ENCODE measurements at places on chromosomes 6 and 20. TPM values are rescaled to one million over a fixed set of nuclear protein-coding genes. Genes with fewer than 3 reads are reported as not detected.
A peak's percentile ranks its signal among the peaks of the same experiment; 100 is the strongest.

CYP39A1 gene
- 6.2 TPM for total RNA-seq

DNA sequence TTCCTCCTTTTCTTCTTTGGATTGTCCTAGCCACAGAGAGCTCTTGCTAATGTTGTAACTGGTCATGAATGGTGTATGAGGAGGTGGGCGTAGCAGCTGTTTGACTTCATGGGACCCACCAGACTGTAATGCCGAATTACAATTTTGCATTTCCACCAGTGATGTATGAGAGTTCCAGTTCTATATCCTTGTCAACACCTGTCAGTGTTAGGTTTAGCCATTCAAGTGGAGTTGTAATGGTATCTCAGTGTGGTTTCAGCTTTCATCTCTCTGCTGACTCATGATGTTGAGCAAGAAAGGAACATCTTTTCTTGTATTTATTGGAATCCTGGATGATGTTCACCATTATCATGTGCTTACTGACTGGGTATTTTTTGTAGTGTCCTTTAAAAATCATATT lies 5.1 kb downstream of the IGF2R start:
- DNase-seq: peak; percentile 74

- no peak for DNase-seq
These were observed 12.3 kb upstream of the BLCAP start for GRCh38 chr20:37540001-37540400.

DNA sequence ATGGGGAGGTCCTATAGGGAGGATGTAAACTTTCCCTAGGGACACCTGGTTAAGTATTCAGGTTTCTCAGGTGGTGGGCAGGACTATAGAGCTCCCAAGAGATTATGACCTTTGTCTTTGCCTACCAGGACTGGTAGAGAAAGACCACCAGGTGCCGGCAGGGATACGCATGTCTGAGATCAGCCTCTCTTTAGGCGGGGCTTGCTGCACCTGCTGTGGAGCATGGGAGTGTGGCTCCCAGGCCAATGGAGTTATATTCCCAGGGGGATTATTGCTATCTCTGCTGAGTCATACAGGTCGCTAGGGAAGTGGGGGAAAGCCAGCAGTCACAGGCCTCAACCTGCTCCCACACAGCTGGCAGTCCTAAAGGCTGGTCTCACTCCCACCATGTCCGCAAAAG lies 280.5 kb upstream of the MMS22L start:
- DNase-seq: no peak

DNA sequence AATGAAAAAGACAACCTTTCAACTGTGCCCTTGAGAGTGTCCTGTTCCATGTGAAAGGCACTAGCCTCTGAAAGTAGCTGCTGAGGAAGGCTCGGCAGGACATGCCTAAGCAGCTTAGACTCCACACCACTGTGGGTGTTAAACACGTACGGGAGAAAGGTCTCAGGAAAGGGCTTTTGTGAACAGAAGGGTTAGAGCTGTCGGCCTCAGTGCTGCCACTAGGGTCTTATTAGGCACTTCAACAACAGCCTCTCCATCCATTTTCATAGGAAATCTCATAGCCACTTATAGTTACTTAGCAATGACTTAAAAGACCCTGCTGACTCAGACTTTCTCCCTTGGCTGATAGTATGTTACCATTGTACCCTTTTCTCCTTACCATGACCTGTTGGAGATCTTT lies 662.8 kb downstream of the TBC1D32 start:
- DNase-seq: no peak

DNA sequence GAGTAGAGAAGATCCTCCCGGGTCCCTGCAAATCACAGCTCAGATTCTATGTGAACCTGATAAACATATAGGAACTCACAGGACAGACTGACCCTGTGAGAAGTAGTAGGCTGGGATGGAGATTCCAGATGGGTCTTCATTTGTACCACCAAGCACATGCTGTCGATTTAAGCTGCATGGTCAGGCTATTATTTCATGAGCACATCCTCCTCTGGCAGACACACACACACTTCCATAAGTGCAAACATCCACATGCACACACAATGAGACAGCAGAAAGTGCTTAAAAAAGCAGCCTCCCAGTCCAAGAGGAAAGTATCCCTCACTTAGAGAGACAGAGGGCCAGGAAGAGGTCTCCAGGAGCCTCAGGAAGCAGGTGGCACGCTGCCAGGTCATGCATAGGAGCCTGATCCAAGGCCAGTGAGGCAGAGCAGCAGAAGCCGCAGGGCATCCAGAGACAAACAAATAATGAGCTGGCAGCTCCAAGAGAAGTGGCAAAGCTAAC lies 131.8 kb downstream of the UNC5CL start:
- peak; percentile 99 for DNase-seq

GRCh38 chr20:63500902-63501817 lies 2.3 kb upstream of the EEF1A2 start:
- DNase-seq: no peak

DNA sequence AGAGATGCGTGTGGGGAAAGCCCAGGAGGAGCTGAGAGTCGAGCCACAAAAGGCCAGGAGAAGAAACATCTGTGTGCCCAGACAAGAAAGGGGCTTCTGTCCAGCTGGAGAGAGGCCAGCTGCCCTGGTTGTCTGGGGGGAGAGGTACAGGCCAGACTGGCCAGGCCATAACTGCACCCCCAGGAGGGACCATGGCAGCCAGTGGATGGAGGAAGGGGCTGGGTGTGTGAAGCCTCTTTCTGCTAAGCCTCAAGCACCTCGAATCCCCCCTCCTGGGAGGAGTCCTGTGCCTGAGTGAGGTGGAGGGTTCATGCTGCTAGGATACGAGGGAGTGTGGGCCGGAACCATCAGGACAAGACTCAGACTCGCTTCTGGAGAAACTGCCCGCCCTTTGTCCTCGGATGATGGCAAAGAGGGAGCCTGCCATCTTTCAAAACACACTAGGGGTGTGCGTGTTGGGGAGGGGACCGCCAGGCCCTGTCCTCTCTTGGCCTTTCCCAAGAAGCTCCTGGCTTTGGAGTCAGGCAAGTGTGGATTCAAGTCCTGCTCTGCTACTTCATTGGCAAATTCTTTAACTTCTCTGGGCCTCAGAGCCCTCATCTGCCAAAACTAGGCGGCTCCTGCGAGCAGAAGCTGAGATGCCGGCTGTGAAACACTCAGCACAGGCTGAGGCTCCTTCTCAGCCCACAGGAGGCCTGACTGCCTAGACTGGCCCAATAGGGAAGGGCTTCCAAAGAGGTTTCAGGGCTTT lies 90.3 kb downstream of the ASXL1 start:
- DNase-seq: no peak

GRCh38 chr6:13251242-13251641 lies 77.1 kb downstream of the TBC1D7 start:
- no peak for DNase-seq

- DNase-seq: peak; percentile 52
These were observed 27.7 kb downstream of the RIPOR2 start for GRCh38 chr6:24907919-24908649.
